ENCODE measurements at places on chromosomes 6 and 20.
A peak's percentile ranks its signal among the peaks of the same experiment; 100 is the strongest.

DNA sequence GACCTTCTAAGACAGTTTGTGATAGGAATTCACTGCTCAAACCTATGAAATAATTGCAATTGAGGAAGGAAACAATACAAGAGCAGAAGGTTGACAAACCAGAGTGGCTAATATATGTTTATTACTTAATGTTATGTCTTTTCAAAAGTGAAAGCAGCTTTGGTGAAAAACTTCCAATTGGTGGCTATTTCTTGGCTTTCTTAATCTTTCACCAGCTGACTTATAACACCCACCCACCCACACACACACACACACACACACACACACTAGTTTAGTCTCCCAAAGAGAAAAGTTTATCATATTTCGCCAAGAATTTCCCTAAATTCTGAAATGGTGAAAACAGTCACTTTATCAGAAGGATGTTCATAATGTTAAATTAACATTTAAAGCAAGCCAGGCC is 583.5 kb downstream of the EYS start:
- DNase-seq = no peak

DNA sequence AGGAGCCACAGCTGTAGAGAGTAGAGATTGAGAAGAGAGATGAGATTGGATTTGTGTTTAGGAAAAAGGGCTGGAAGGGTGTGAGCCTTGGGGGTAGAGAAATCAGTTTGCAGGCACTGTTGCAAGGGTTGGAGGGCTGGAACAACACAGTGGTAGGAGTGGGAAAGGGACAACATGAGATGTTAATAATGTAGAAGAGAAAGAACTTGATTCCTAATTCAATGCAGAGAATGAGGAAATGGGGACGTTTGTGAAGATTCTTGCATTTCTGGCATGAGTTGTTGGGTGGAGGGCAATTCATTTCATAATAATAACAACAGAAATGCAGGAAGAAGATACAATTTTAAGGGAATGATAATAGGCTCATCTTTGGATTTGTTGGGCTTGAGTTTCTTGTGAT is 141.4 kb upstream of the TBX18 start:
- DNase-seq = no peak

DNA sequence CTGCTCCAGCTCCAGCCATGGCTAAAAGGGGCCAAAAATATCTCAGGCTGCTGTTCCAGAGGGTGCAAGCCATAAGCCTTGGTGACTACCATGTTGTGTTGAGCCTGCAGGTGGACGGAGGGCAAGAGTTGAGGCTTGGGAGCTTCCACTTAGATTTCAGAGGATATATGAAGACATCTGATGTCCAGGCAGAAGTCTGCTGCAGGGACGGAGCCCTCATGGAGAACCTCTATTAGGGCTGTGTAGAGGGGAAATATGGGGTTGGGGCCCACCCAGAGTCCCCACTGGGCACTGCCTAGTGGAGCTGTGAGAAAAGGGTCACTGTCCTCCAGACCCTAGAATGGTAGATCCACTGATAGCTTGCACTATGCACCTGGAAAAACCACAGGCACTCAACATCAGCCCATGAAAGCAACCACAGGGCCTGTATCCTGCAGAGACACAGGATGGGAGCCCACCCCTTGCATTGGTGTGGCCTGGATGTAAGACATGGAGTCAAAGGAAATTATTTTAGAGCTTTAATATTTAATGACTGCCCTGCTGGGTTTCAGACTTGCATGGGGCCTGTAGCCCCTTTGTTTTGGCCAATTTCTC is 70.5 kb downstream of the NINL start:
- no peak for DNase-seq

DNA sequence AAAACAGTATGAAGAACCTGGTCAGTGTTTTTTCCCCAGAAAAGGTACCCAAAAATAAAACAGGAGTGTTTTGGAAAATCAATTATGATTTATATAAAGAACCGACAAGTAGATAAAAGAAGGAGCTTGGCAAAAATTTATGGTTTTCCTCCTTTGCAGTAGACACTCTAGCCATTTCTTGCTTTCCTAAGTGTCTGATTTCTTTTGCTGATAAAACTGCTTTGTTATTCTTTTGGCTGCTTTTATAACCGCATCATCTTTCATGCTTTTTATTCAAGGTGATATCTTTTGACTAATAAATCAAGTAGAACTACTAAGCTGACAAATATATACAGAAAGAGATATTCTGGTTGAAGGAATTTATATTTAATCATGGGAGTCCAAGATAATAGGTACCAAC is 16.6 kb downstream of the ATG5 start:
- no peak for DNase-seq

DNA sequence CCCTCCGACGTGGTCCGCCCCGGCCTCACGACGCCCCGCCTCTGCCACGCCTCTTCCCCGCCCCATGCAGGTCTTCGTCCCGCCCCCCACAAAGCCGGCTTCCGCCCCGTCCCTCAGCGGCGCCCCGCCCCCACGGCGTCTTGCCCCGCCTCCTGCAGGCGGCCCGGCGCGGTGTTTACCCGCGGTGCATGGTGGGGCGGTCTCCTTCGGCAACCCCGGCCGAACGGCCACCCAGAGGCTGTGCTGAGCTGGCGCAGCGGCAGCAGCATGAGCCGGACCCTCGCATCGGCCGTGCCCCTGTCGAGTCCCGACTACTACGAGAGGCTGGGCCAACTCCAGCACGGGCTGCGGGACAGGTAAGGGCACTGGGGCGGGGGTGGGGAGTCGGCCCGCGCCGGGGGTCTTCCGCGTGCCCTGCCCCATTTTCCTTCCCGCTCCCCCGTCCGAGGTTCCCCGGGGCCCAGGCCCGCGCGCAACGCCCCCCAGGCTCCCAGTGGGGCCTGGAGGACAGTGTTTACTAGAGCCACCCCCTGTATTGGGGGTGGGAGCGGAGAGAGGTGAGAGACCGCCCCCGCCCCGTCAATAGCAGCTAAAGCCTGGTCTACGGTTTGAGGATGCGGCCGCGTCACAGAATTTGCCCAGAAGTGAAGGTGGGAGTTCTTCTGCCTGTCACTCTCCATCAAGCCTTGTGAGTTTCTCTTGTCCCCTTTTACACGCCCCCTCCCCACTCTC is at the start of gene KIZ:
KIZ (plus strand) TSS at position 234 of the 732 bp plus-strand sequence; CDS start at position 268, 34 bp downstream.
- peak; percentile 59 for DNase-seq

DNA sequence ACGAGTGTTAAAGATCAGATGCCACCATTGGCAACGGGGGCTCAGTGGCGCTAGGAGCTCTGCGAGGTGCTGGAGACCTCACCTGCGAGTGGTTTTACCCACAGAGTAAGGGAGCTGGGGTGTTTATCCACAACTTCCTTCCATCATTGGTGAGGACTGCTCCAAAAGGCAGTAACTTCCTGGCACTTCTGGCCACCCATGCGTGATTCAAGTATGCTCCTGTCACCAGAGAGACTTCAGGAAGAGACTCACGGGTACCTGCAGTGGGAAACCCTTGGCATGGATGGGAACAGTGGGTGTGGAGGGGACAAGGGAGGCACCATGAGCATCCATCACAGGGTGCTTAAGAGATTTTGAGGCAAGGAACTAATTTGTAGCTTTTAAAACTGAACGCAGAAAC is 53.2 kb downstream of the RIN2 start:
- DNase-seq = no peak

GRCh38 chr6:111551521-111552231 is 54.0 kb downstream of the TRAF3IP2 start:
- DNase-seq = no peak

- DNase-seq = no peak
Observed at GRCh38 chr20:42313704-42314103, 695.5 kb upstream of the CHD6 start.

DNA sequence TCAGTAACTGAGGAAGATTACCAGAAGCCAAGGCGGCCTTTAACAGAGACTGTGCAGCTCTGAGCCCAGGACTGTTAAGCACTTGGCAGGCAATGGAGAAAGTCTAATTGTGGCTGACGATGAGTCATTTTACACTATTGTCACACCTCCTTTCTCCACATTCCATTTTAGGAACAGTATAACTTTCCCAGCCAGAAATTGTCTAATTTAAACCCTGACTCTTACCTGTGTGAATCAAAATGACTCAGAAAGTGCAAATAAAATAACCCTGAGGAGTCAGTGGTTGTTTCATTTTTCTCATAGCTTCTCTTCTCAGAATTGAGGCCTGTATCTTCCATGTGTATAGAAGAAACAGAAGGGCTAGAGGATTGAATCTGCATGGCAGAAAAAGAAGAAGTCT is 40.0 kb upstream of the OPN5 start:
- DNase-seq = no peak

DNA sequence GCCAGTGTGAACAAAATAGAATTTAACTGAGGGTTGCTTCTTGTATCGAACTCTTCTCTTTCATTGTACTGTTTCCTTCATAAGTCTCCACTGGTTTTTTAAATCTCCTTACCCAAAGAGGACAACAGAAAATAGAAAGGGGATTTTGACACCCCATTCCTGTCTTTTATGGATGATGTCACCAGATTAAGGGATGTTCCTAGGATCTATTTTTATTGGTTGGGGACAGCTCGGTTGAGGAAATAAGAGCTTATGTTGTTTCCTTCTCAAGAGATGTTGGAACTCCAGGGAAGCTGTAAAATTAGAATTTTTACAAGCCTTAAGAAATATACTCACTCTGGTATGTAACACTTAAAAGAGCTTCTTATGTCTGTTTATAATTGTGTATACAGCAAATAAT is 171.5 kb downstream of the PHF3 start:
- DNase-seq = no peak

- DNase-seq = no peak
Observed at GRCh38 chr20:57625181-57625958, 5.1 kb upstream of the ZBP1 start.

- no peak for DNase-seq
Observed at GRCh38 chr20:408843-409696, 971 bp downstream of the RBCK1 start.

GRCh38 chr20:47220161-47220582 is 136.3 kb downstream of the ZMYND8 start:
- DNase-seq = no peak

- no peak for DNase-seq
Observed at GRCh38 chr6:126094411-126094810, 108.1 kb downstream of the TRMT11 start.

DNA sequence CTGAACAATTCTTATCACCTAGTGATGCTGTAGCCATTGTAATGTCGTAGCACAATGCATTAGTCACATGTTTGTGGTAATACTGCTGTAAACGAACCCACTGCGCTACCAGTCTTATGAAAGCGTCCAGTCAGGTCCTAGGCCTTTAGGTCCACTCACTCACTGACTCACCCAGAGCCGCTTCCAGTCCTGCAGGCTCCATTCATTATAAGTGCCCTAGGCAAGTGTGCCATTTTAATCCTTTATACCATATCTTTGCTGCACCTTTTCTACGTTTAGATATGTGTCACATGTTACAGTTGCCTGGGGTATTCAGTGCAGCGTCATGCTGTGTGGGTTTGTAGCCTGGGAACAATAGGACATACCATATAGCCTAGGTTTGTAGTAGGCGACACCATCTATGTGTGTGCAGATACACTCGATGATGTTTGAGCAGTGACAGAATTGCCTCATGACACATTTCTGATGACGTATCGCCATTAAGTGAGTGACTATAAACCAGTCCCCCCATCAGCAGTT is 15.4 kb downstream of the IGF2R start:
- no peak for DNase-seq

- no peak for DNase-seq
Observed at GRCh38 chr6:98136333-98136732, 698.0 kb upstream of the POU3F2 start.

DNA sequence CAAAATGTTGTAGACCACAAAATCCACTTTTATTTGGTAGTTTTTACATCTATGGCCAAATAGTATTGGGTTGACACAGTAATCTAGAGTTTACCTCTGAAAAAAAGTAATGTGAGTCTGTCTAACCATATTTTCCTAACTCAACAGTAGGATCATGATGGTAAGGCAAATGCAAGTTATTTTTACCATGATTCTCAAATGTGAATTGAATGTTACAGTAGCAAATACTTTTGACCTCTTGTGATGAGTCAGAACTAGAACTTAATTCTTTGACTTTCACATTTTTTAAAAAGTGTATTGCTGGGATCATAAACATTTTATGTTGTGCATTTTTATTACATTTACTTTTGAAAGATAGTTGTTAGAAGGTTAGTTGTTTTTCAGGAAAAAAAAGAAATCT is 22.0 kb downstream of the RNF146 start:
- no peak for DNase-seq

- no peak for DNase-seq
Observed at GRCh38 chr20:17612287-17612991, 42.6 kb downstream of the DSTN start.

GRCh38 chr6:5950361-5950785 is 56.4 kb downstream of the NRN1 start:
- DNase-seq = no peak

GRCh38 chr20:53244711-53245110 is 272.6 kb downstream of the TSHZ2 start:
- DNase-seq = no peak

- no peak for DNase-seq
Observed at GRCh38 chr20:38135271-38135650, 29.8 kb downstream of the TGM2 start.

DNA sequence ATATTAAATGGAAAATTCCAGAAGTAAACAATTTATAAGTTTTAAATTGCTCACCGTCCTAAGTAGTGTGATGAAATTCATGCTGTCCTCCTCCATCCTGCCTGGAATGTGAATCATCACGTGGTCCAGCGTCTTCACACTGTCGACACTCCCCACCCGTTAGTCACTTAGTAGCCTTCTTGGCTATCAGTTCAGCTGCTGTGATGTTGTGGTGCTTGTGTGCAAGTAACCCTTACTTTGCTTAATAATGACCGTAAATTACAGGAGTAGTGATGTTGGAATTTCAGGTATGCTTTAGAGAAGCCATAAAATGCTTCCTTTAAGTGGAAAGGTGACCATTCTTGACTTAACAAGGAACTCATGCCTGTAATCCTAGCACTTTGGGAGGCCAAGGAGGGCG is 25.2 kb downstream of the RIOK1 start:
- DNase-seq = peak; percentile 29

GRCh38 chr20:1816384-1817381 is 78.5 kb upstream of the SIRPA start:
- DNase-seq = peak; percentile 73

DNA sequence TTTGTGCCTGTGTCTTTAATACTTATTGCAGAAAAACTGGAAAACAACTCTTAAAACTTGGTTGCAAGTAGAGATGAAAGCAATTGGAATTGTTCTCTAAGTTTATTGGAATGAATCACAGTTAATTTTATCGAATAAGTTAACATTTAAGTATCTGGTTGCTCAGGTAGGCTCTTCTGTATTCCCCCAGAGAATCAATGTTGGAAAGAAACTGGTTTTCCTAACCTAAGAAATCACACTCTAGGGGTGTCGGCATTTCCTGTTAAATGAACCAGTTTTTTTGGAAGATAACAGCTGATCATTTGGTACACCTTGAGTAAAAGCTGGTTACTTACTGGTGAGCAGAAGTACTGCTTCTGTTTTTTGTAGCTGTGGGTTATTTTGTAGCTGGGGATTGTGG is 5.2 kb downstream of the TFAP2C start:
- DNase-seq = no peak

GRCh38 chr6:37242429-37243052 is 15.0 kb upstream of the TBC1D22B start:
- peak; percentile 97 for DNase-seq

GRCh38 chr6:29763491-29764289 is 40.5 kb downstream of the HLA-F start:
- peak; percentile 15 for DNase-seq

GRCh38 chr6:106874481-106874880 is 100.0 kb downstream of the CD24 start:
- DNase-seq = no peak
